ENCODE measurements at places on chromosomes 6 and 20.

GRCh38 chr6:4608361-4609115 is 167.7 kb upstream of the CDYL start:
- DNase-seq: no peak

DNA sequence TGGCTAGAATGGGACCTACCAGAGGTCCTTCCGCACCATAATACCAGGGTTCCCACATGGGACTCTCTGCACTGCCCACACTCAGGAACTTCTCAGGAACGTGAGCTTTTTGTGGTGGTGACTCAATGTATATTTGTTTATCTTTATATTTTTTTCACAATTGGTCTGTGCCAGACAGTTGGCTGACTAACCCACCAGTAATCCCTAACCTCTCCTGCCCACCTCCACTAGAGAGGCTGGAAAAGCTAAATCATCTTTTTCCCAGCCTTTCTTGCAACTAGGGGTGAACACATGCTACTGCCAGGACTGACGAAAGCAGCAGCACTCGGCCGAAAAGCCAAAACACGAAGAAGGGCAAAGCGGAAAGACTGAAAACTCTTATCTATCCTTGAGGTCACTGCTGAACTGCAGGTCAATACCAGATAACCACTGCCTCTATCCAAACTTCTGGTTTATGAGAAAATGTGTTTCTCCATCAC is 112.9 kb downstream of the TRERF1 start:
- peak; percentile 98 for DNase-seq

- no peak for DNase-seq
Measured at GRCh38 chr20:53916173-53916512, 154.3 kb downstream of the BCAS1 start.

DNA sequence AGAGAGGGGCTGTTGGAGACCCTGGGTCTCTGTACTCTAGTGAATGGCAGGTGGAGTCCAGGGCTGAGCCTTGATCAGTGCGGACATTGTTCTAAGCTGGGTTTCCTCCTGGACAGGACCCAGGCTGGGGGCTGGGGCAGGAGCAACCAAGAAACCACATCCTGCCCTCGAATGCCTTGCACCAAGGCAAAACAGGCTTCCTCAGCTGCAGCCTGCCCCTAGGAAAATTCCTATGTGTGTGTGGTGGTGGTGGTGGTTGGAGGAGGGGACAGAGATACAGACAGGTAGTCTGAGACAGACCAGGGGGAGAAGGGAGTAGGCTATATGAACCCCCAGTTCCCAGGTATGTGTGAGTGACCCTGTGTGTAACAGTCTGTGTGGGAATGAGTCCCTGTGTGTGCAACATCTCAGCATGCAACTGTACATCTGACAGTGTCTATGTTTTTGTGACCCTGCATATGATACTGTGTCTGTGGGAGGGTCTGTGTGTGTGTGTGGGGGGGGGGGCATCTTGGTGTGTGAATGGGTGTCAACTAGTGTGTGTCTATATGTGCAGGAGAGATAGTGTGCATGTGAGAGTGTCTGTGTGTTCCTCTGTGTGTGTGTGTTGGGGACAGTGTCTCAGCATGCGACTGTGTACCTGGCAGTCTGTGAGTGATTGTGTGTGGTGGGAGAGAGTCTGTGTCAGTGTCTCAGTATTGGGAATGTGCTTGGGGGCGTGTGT is 3.0 kb downstream of the GLP1R start:
- no peak for DNase-seq

DNA sequence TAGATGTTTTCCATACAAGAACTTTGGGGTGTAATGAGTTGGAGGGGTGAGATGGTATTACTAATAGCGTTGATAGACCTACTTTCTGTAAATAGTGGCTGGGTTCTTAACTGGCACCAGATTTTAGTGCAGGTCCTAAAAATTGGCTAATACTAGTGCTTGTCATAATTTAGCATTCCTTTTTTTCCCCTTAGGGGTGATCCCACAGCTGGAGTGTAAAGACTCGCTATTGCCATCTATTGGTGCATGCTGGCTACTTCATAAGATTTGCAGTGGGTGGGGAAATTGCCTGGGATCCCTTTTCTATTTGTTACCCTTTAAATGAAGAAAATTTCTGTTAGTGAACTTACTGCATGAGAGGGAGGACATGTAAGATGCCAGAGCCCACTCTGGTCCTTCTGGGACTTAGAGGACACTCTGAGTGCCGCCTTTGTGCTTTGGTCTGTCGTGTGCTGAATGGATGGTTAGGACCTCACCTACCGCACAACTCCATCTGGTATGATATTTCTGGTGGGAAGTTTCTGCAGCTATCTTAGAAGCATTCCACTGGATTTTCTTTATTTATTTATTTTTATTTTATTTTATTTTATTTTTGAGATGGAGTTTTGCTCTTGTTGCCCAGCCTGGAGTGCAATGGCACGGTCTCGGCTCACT is 195.5 kb downstream of the JARID2 start:
- no peak for DNase-seq

- no peak for DNase-seq
Measured at GRCh38 chr6:30766461-30767157, 22.3 kb upstream of the IER3 start.

GRCh38 chr20:53752971-53753879 is 159.6 kb upstream of the ZNF217 start:
- DNase-seq: no peak

DNA sequence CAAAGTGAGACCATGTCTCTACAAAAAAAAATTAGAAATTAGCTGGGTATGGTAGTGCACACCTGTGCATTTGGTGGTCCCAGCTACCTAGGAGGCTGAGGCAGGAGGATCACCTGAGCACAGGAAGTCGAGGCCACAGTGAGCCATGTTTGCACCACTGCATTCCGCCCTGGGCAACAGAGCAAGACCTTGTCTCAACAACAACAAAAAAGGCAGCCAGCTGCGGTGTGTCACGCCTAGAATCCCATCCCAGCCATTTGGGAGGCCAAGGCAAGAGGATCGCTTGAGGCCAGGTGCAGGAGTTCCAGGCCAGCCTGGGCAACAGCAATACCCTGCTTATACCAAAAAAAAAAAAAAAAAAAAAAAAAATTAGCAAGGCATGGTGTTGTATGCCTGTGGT is 1.1 kb upstream of the BAK1 start:
- DNase-seq: no peak

GRCh38 chr6:9515633-9516606 is 899.0 kb downstream of the TFAP2A start:
- no peak for DNase-seq

- no peak for DNase-seq
Measured at GRCh38 chr6:128414943-128415342, 105.5 kb downstream of the PTPRK start.

GRCh38 chr20:63963348-63963741 is 6.4 kb downstream of the ZNF512B start:
- no peak for DNase-seq
